ENCODE measurements at places on chromosomes 16 and 17.
A peak's percentile ranks its signal among the peaks of the same experiment; 100 is the strongest.

DNA sequence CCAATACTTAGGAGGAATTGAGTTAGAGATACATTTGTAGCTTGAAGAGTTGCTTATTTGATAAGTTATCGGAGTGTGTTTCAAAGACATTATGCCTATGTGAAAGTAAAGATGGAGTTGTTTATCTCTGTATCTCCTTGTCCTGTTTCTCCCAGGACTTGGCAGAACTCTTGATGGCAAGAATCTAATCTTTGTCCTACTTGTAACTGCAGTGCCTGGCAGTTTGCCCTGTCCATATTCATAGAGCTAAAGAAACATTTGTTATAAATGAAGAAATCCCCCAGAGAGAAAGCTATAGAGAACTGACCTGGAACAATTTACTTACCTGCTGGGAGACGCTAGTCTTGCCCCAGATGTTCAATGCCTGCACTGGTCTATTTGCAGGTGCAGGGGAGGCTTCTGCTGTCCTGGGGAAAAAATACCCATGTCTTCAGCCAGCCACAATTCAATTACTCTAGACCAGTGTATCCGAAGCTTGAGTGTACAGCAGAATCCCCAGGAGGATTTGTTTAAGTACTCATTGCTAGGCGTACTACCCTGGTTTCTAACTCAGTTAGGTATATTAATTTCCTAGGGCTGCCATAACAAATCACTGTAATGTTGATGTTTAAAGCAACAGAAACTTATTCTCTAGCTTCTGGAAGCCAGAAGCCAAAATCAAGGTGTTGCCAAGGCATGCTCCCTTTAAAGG, 410.0 kb upstream of the HSBP1 start:
- DNase-seq: no peak

DNA sequence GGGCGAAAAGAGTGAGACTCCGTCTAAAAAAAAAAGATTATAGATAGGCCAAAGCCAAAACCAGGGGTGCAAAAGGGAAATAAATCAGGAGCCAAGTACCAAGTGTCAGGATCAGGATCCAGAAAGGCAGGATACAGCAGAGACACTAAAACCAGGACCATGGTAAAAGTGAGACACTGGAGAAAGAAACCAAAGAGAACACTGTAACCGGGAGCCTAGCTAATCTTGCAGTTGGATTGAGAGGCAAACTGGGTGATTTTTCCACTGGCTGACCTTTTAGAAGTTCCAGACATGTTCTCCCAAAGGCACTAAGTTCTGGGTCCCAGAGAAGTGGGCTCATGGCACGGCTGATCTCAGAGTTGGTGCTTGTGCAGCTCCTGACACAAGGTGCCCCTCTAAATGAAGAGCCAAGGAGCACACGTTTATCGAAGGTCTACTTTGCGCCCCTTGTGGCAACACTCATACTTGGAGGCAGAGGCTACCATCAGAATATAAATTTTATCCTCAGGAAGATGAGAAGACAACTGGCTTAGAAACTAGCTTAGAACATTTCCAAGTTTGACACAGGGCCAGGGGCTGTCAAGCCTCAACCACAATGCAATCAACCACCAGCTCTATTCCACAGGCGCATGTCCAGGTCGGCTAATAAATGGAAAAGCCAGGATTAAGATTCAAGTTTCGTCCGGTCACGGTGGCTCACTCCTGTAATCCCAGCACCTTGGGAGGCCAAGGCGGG, 27.5 kb upstream of the HELZ start:
- DNase-seq: no peak

DNA sequence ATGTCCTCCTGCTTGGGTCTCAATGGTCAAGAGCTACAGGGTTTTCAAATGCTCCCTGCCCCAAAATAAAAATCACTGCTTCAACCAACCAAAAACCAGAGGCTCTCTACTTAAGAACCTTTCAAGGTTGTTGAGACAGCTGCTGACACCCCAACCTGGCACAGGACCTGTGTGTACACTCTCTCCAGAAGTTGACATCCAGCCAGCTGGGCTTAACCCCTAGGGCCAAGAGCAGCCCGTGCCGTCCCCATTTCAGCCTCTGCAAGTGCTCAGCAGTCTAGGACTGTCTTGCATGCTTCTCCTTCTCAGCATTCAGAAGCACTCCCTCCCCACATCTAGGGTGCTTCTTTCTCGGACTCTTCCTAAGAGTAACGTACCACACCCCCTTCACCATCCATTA, 59.0 kb upstream of the TRAP1 start:
- DNase-seq: no peak

DNA sequence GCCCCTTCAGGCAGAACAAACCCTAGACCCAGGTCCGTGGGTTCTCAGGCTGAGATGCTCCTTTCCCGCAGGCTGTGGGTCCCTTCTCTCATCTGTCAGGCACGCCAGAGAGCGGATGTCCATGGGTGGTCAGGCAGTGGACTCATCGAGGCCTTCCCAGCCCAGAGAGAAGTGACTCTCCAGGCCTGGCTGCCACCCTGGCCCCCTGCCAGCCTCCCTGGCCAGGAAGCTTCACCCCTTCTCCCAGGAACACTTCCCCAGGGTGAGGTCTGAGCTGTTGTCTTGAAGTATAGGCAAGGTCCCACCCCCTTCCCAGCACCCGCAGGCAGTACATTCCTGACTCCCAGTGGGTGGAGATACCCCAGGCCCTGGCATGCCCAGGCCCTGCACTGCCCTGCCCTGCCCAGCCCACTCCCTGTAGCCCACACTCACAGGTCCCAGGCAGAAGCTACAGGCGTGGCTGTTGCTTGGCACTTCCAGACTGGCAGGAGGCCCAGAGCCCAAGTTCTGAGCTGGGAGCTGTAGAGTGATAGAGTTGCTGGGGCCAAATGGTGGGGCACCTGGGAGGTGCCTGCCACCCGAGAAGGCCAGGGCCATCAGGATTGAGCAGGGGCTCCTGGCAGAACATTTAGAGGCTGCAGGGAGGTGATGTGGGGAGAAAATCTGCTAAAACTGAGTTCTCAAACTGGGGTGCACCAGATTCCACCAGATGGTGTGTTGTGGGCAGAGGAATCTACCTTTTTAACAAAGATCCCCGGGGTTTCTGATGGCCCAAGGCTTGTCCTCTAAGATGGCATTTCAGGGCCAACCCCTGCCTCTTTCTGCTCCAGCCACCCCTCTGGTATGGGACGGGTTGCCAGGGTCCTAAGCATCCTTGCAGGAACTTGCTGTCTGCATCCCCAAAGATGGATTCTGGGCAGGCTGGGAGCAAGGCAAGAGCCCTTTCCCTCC, 6.7 kb downstream of the ITGA3 start:
- no peak for DNase-seq

- peak; percentile 20 for DNase-seq
These were observed 702 bp upstream of the WNT3 start for GRCh38 chr17:46818929-46819859.

DNA sequence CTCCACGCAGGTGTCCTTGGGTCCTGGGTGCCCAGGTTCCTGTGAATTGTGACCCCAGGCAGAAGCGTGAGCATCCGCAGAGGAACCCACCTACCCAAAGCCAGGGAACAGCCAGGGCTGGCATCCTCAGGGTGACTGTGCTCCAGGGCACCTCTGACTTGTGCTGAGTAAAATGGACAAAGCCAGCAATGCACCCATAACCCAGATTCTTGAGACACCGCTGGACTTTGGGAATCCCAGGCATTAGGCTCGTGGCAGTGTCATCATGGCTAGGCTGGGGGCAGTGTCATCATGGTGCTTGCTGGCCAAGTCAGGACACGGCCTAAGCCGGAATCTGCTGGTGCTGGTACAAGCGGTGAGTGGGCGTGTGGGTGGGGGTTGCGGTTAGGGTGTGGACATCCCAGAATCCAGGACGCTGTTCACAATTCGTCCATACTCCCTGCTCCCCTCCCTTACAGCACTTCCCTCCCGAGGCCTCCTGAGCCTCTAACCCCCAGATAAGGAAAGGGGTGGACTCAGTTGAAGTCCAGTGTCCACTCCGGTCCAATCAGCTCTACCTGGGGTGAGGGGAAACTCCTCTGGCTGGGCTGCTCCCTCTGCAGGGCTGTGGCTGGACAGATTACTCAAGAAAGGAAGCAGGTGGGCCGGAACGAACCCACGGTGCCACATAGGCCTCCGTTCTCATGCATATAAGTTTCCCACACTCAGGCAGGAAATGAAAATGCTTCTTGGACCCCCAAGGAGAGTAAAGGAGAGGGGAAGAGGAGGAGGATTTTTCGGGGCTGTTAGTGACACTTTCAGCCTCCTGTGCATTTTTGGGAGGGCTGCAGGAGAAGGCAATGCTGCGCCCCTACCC, 138.9 kb downstream of the SEC14L1 start:
- DNase-seq: no peak

GRCh38 chr16:68380348-68380670, 68.0 kb downstream of the SMPD3 start:
- no peak for DNase-seq

DNA sequence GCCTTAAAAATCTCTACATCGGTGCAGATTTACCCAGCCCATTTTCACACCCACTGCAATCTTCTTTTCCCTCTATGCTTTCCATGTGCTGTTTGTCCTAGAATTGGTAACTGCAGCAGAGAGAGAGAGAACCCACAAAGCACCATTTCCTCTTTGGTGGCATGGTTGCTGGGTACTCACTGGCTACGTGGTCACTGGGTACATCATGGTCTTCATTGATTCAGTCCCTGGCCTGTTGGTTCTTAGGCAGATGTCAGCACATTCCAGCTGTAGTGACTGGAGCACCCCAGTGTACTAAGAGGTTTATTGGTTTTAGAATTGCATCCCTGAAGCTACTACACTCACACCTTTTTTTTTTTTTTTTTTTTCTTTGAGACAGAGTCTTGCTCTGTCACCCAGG, 156.1 kb upstream of the CACNG5 start:
- DNase-seq: no peak

GRCh38 chr16:88468275-88469129, 15.4 kb downstream of the ZFPM1 start:
- peak; percentile 34 for DNase-seq

GRCh38 chr17:62919388-62919787, 46.6 kb upstream of the TANC2 start:
- DNase-seq: no peak

DNA sequence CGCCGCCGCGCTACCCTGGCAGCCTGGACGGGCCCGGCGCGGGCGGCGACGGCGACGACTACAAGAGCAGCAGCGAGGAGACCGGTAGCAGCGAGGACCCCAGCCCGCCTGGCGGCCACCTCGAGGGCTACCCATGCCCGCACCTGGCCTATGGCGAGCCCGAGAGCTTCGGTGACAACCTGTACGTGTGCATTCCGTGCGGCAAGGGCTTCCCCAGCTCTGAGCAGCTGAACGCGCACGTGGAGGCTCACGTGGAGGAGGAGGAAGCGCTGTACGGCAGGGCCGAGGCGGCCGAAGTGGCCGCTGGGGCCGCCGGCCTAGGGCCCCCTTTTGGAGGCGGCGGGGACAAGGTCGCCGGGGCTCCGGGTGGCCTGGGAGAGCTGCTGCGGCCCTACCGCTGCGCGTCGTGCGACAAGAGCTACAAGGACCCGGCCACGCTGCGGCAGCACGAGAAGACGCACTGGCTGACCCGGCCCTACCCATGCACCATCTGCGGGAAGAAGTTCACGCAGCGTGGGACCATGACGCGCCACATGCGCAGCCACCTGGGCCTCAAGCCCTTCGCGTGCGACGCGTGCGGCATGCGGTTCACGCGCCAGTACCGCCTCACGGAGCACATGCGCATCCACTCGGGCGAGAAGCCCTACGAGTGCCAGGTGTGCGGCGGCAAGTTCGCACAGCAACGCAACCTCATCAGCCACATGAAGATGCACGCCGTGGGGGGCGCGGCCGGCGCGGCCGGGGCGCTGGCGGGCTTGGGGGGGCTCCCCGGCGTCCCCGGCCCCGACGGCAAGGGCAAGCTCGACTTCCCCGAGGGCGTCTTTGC, 3.1 kb downstream of the HIC1 start:
- DNase-seq: peak; percentile 29

DNA sequence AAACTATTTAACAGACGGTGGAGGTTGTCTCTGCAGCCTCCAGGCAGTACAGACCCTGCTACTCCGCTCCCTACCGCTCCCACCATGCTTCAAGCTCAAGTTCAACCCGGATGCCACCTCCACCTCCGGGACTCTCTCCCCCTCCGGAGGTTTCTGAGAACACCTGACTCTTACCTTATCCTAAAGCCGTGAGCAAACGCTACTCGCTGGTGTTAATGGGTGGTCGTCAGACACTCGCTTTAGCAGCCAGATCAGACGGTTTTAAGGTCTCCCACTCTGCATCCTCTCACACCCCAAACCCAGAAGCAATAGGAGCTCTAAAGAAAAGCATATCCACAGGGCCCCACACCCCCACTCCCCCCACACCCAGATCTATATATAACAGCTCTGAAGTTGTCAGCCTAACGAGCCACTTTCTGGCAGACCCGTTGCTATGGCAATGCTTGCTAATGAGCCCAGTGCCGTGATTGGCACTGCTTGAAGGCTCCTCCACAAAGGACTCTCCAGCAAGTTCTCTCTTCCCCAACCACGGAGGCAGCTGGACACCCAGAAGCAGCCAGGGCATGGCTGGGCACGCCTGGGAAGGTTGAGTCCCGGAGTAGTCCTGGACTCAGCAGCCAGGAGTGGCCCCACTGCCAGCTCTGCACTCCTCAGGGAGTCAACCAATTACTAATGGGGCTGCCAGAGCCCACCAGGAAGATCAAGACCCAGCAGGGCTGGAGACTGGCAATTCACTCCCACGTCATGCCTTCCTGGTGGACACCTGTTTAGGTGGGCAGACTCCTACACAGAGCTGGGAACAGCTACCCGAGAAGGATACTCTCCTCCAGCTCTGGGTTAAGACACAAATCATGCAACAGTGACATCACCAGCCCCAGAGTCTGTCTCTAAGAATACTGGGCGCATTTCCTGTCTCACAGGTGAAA, 121.2 kb upstream of the RCVRN start:
- DNase-seq: no peak

DNA sequence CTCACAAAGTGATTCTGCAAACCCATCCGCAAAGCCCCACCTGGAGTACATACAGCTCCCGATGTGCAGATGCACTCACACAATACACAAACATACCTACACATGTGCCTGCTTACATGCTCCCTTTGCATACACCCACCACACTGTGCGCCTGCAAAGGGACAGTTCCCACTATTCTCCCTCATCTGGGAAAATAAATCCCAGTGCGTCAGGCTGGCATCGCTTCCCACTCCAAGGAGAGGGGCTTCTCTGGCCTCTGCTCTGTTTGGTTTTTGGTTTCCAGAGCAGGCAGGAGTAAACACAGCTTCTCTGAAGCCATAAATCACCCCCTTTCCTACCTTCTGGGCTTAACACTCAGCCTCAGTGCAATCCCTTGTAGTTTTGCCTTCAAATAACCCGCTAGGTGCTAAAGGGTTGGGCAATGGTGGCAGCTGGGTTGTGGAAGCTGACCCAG, 14.7 kb downstream of the HOXB4 start:
- DNase-seq: no peak

GRCh38 chr17:14305785-14306496, 5.1 kb downstream of the HS3ST3B1 start:
- DNase-seq: no peak

- peak; percentile 34 for DNase-seq
These were observed 652 bp downstream of the VPS35L start for GRCh38 chr16:19555938-19556771.

GRCh38 chr16:67235816-67236562, 9.1 kb downstream of the TMEM208 start:
- DNase-seq: no peak
